ENCODE measurements at places on chromosomes 16 and 17.

DNA sequence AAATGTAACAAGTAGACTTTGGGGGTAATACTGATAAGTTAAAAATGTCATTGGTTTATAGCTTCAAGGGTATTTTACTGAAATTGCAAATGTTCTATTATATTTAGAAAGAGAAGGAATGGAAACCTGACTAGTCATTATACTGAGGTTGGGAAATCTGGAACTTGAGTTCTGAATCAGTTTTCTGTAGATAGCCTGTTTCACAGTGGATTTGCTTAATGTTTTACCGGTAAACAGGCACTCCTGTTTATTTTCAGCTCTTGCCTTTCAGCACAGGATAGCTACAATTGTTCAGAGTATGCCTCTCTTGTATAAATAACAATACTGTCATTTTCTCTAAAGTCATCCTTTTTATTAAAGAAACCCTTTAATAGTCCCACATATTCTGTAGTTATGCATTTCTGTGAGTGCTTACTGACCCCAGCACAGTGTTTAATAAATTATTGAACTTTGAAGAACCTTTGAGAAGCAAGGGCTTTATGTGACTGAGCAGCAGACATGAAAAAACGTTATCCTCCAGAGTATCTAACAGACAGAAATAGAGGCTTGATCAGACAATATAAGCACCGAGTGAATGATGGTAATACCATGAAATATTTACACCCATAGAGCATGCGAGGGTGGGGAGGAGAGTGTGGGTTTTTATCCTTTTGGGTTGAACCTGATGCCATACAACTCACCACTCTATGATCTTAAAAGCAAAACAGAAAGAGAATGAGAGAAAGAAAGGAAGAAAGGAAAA lies 58.2 kb downstream of the FTO start:
- no peak for DNase-seq

DNA sequence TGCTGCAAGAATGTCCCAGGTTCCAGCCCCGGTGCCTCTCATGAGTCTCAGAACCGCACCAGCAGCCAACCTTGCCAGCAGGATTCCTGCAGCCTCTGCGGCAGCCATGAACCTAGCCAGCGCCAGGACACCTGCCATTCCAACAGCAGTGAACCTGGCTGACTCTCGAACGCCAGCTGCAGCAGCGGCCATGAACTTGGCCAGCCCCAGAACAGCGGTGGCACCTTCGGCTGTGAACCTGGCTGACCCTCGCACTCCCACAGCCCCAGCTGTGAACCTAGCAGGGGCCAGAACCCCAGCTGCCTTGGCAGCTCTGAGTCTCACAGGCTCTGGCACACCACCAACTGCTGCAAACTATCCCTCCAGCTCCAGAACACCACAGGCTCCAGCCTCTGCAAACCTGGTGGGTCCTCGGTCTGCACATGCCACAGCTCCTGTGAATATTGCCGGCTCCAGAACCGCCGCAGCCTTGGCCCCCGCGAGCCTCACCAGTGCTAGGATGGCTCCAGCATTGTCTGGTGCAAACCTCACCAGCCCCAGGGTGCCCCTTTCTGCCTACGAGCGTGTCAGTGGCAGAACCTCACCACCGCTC lies 9.8 kb downstream of the ELOB start:
- no peak for DNase-seq

- no peak for DNase-seq
Observed at GRCh38 chr17:73738751-73739575, 94.7 kb upstream of the SDK2 start.

GRCh38 chr17:73785958-73786743 lies 141.9 kb upstream of the SDK2 start:
- no peak for DNase-seq

- no peak for DNase-seq
Observed at GRCh38 chr17:29010129-29010528, 4.3 kb upstream of the SEZ6 start.

- DNase-seq: no peak
Observed at GRCh38 chr17:79218825-79219200, 144.2 kb downstream of the ENGASE start.

GRCh38 chr16:68700120-68700519 lies 37.0 kb upstream of the CDH1 start:
- no peak for DNase-seq

- DNase-seq: no peak
Observed at GRCh38 chr17:79562192-79562930, 48.5 kb downstream of the RBFOX3 start.

GRCh38 chr17:7572338-7572587 lies 7.2 kb upstream of the CD68 start:
- DNase-seq: no peak

GRCh38 chr17:72816406-72816805 lies 276.1 kb downstream of the SLC39A11 start:
- DNase-seq: no peak

DNA sequence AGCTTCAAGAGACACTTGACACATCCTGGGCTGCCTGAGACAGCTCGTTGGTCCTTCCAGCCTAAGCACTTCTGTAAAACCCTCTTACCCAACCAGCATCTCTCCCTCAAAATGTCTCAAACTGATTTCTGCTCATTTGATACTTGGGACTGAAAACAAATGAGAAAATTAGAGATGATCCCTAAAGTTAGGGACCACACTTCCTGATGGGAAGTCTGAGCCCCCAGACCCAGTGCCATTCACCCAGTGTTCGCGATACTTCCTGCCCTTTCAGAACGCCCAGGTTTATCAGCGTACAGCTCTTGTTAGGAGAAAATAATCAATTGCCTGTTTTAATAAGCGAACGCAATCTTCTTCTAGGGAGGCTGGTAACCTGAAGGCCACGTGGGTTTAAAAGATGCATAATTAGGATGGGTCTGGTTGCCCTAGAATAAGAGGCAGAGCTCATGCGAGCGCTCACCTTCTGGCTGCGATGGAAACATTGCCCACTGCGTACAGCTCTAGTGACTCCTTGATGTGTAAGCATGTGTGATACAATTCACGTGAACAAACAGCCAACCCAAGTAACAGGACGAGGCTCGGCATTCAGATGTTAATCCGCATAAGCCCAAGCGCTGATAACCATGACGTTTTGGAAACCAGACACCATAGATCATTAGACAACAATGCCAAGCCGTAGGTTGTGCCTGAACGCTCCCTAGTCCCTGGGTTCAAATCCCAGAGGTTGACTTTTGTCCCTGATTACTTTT lies 213.1 kb downstream of the FOXL1 start:
- no peak for DNase-seq

DNA sequence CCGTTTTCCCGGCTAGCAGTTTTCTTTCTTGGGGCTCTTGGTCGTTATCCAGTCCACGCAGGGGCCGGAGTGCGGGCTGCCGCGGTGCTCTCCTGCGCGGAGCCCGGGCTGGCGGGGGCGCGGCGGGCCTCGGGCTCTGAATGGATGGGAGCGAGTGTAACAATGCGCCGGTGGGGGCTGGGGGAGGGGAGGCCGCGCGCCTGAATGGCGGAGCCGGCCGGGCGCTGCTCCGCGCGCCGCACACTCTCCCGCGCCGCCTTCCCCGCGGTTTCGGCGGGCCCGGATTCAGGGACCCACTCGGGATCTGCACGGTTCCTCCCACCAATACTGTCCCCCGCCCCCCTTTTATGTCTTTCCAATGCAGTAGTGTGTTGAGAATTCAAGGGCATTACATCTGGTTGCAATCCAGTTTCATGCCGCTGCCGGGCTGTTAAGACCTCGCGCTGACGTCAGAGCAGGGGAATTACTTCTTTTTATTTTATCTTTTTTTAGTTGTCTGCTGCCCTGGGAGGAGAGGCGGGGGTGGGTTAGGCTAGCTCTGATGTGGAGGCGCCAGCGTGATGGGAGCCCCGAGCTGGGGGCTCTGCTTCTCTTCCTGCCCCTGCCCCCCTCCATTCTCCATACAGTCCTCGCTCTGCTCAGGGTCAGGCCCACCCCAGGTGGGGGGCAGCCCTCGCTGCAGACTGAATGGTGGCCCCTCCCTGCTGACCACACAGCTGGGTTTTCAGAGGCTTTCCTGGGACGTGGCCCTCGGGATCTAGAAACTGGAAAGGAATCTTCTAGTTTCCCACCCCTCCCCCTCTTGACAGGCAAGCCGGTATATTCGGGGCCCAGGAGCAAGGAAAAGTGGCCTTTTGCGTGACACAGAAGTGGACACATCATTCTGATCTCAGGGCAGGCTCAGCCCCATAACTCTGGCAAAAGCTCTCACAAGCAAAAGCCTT lies 1.8 kb downstream of the RAI1 start:
- peak; percentile 70 for DNase-seq

- no peak for DNase-seq
Observed at GRCh38 chr17:34254146-34254545, 939 bp upstream of the CCL2 start.

DNA sequence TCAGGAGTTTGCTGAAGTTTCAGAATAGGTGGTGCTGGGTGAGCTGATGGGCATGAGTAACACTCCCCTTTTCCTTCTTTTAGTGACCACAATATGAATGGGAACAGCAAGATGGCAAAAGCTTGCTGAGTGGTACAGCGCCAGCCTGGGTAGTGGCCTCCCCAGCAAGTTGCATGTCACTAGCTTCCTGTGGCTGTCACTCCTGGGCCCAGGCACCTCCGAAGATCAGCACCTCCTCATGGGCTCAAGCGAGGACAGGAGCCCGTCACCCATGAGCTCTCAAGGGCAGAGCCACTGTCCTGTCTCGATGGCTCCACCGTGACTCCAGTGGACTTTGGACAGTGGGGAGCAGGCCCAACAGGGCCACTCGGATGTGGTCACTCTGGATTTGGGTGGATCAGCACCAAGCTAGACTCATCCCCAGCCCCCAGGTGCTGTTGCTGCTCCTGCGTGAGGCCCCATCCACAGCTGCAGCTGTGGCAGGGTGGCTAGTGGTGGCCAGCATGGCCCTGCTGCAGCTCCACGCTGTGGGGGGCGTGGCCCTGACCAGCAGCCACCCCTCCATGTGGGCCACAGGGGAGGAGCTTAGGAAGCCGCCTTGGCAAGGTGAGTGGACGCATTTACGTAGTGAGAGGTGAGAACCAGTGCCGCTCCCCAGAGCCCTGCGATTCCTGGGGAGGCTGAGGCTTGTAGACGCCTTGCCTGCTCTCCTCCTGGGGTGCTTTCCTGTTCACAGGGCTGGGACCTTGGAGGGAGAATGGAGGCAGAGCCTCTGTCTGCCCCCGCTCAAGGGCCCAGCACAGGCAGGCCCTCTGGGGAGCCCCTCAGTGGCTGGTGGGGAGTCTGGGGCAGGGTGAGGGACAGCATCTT lies 13.6 kb upstream of the DNASE1 start:
- no peak for DNase-seq

DNA sequence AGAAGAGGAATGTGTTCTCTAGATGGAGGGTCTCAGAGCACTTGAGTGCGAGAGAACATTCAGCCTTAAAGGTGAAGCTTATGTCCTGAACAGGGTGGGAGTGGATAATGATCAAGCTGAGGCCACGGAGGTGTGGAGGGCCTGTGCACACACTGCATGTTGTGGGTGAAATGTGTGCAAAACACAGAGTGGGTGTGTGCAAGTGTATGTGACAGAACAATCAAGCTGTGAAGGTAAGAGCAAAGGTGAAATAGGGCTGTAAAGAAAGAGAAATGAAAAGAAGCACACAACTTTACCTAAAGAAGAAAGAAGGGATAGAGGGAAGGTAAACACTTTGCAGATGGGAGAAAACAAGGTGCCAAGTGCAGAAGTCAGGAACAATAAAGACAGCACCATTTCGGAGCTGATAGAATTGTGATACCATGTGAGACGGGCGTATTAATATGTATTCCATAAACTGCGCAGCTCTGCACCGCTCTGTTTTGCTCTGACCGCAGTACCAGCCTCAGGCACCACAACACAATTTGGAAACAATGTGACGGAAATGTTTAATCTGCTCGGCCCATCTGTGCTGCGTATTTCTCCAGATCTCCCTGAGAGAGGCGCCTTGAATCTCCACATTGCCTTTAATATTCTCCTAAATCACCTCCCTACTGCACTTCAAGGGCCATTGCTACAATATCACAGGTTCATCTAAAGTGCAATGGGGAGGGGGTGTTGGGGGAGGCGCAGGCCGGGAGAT lies 40.6 kb downstream of the SNX11 start:
- no peak for DNase-seq

DNA sequence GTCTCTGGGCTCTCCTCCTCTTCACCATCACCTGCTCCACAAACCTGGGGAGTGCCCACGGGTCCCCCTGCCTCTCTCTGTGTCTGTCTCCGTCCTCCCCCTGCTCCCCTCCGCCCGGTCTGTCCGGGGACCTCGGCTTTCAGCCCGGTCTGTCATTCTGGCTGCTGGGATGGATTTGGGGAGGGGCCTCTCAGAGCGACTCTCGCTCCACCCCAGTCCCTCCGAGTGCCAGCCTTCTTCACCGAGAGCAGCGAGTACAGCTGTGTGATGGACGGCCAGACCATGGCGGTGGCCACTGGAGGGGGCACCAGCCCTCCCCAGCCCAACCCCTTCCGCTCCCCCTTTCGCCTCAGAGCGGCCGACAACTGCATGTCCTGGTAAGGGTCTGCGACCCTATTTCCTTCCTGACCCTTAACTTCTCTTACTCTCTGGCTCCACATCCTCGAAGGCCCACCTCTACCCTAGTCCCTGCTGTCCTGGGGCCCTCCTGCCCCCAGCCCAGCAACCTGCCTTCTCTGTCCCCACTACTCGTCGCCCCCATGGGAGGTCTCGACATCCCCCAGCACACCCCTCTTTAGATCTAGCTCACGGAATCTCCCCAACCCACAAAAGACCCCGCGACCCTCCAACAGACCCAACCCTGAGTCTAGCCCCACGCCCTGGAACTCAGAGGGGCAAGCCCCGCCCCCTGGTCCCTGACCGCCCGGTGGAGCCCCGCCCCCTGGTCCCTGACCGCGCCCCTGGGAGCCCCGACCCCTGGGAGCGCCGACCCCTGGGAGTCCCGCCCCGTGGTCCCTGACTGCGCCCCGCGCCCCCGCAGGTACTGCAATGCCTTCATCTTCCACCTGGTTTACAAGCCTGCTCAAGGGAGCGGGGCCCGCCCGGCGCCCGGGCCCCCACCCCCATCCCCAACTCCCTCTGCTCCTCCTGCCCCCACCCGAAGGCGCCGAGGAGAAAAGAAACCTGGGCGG lies 5.6 kb upstream of the CXCL16 start:
- DNase-seq: no peak

DNA sequence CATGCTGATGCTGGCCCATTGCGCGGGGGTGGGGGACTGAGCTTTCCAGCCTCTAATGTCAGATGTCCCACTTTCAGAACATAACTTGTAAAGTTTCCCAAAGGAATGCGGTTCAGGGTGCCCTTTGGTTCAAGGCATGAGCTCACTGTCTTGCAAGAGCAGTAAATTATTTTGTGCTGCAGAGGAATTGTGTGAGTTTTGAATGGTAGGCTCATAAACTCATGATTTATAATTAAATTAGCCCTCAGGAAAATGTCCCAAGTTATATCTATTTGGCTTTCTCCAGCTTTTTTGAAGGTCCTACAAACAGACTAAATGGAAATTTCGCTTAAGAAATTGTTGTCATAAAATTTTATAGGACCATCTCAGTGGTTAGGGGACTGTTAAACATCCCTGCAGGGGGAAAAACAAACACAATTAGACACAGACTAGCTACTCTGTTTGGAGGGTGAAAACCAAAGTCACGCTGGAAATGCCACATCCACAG lies 321.8 kb downstream of the HS3ST3B1 start:
- no peak for DNase-seq

DNA sequence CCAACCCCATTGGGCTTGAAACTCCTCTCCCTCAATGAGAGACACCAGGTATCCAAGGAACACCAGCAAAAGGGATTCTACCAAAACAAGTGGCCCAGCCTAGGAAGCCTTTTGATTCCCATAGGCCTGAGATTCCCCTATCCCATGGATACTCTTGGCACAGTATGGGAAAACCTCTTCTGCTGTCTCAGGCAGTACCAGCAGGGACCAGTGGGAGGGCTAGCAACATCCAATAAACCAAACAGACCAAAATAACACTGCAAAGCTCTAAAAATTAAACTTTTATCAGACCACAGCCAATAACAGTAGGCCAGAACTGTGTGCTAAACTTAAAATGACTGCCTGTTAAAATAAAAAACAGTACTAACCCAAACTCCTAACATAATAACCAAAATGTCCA lies 153.9 kb upstream of the CES5A start:
- DNase-seq: no peak

Measured in GM13976 (cell line).